Effector memory CD4-positive, alpha-beta T cell (primary cell): ENCODE measurements at places on chromosomes 13 and 19.

DNA sequence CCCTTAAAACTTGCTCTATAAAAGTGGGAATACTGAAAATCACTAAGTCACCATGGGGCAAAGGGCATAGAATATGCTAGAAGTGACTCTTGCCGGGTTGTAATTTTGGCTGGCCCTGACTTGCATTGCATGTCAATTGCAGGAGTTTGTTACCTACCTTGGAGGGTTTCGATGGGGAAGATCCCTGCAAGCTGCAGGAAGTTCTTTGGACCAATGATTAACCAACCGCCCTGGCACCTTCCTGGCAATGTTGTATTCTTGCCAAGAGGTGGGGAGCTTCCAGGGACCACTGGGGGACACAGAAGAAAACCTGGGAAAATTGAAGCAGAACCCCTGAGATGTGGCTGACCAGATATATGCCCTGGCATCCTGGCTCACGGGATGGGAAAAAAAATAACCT is 235.8 kb downstream of the B3GLCT start:
- no peak for DNase-seq

DNA sequence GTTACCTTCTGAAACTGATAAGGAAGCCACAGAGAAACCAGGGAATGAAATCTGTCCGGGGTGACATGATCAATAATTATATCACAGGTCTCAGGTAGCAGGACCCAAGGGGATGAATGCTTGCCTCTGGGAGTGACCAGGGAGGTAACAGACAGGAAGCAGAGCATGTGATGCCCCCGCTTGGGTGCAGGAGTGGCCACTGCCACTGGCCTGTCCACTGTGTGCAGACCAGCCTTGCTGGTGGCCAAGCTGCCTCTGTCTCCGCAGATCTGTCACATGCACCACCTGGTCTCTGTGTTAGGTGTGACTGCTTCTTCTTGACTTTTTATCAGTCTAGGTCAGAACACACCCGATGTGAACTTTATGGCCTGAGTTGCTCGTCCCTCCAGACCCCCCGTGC is 71.8 kb downstream of the PEPD start:
- DNase-seq = no peak

- DNase-seq = no peak
These were observed 14.5 kb downstream of the SACS start for GRCh38 chr13:23418776-23419683.

DNA sequence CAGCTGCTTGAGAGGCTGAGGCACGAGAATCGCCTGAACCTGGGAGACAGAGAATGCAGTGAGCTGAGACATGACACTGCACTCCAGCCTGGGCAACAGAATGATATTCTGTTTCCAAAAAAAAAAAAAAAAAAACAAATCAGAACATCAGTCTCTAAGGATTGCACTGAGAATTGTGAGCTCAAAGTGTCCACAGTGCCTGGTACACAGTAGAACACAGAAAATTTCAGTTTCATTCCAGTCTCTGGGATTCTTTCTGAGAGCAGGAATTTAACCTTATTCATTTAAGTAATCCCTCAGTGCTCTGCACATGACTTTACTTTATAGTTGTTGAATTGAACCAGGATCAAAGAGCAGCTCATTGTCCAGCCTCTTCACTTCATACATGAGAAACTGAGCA is 25.9 kb upstream of the GATAD2A start:
- no peak for DNase-seq

DNA sequence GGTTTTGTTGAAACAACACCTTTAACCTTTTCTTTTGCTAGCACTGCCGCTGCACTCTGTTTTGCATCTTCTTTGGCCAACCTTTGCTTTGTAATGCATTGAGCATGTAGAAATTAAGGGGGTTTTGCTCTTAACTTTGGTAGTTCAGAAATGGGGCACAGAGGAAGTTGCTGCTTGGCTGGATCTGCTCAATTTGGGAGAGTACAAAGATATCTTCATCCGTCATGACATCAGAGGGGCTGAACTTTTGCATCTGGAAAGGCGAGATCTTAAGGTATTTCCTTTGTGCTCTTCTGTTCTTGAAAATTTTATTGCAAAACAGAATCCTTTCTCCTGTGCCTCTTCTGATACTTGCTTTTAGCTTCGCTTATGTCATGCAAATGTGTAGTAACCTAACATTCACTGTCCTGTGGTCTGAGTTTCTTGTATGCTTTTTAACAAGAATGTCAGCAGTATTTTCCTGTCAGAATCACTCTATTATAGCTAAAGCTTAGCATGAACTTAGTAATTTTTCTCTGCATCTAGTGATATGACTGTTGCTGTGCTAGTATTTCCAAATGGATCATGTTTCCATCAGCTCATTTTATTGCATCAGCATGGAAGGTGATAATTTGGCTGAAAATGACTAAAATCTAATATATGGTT is 50.7 kb upstream of the AKAP11 start:
- no peak for DNase-seq

GRCh38 chr19:15154002-15154612 is 46.7 kb downstream of the NOTCH3 start:
- no peak for DNase-seq
